Urinary bladder (tissue), 4 donors: ENCODE measurements at places on chromosomes 5 and 9. TPM values are rescaled to one million over a fixed set of nuclear protein-coding genes. Genes with fewer than 3 reads are reported as not detected.

FOXI1 gene
- total RNA-seq: not detected

AJM1 gene
- 0.69 TPM for total RNA-seq

GRCh38 chr9:135600296-135600817 lies 38.8 kb downstream of the PAEP start:
- no peak for DNase-seq

GRCh38 chr5:93154535-93154934 lies 426.5 kb downstream of the NR2F1-AS1 start:
- no peak for DNase-seq

GRCh38 chr9:131395157-131396098 lies 1.5 kb downstream of the PRRC2B start:
- DNase-seq: no peak

GRCh38 chr5:141359790-141360426 lies at the start of gene PCDHGB2:
Gene PCDHGB2 (plus strand): TSS chr5:141359994. CDS start chr5:141360136, 142 bp downstream.
- no peak for DNase-seq

SNX30 gene
- total RNA-seq: 20.7 TPM

DNA sequence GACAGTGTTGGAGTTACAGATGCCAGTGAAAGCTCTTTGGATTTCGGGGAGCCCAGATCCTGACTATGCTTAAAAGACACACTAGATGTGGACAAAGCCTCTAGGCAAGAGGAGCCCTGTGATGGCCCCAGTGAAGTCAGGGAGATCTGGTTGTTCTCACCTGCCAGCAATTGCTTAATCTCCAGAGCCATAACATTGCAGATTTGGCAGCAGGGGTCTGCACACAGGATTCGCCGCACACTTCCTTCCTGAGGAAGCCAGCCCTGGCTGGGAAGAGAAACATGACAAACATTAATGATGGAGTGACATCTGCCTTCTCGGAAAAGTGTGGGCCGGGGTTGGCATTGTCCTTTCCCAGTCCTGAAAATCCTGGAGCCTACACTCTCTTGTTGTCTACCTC lies 65.2 kb upstream of the PHF24 start:
- DNase-seq: no peak

DNA sequence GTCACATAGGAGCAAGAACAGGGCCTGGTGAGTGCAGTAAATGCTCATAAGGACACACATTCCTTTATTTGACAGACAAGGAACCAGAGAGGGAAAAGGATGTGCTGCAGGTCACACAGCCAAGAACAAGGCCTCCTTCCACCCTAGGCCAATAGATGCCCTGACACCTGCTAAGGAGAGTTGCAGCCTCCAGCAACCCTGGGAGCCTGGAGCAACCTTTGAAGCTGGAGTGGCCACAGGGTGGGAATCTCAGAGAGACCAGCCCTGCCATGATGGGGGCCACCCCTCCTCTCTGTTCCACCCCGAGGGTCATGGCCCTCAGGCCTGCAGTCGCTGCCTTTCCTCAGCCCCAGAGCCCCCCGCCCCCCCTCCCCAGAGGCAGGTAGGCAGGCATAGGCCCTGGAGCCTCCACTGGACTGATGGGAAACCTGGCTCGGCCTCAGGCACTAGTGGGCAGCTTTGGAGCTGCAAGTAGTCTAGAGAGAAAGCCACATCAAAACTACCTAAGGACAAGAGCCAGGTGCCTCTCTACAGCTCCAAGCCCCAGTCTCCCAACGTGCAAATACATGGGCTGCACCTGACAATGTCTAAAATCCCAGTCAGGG lies 116.1 kb upstream of the SPOCK1 start:
- DNase-seq: no peak

GRAMD2B gene
- total RNA-seq: 39.4 TPM

- DNase-seq: no peak
These were observed 143.8 kb upstream of the PIK3R1 start for GRCh38 chr5:68071736-68072135.

- DNase-seq: no peak
These were observed 539.2 kb downstream of the ACTL7B start for GRCh38 chr9:108316630-108317029.

DNA sequence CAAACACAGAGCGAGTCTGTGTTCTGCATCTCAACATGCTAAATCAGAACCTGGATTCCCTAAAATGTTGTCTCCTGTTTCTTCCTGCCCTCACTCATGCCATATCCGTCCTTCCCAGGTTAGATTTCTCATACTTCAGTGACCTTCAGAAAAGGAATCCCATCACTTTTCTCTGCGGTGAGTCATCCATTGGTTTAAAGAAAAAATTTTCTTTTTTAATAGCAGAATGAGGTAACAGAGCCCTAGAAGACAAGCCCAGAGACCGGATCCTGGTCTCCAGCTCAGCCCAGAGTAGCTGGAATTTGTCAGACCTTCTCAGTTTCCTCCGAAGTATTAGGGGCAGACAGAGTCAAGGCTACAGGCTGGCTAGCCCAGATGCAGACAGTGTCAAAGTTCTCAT lies 143.2 kb upstream of the DMRT1 start:
- no peak for DNase-seq

DNA sequence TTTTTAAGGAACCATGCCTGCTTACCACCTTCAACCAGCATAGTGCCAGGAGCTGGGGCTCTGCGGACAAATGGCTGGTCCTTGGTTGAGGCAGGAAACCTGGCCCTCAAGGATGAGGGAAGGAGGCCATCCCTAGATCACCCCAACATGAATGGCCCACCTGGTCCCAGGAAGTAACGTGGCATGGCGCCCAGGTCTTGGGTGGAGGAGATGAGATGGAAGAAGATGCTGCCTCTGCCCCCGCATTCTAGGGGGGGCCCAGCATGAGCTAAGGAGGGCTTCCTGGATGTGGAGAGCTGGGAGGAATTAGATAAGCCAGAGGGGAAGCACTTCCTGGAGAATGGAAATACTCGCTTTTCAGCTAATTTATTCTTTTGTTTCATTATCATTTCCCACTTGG lies 95.0 kb downstream of the DAB2IP start:
- DNase-seq: no peak

DNA sequence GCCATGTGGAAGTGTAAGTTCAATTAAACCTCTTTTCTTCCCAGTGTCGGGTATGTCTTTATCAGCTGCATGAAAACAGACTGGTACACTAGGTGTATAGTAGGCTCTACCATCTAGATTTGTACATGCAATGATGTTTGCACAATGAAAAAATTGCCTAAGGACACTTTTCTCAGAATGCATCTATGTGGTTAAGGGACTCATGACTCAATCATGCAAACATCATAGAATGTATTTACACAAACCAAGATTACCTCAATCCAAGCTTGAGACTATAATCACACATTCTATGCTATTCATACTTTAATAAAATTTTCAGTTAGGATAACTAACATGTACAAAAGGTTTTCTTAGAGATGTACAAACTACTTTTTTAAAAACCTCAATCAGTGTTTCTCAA lies 1164.5 kb downstream of the CDH12 start:
- DNase-seq: no peak

STPG3 gene
- total RNA-seq: not detected

URM1 gene
- total RNA-seq: 21.1 TPM

GRCh38 chr9:126499911-126500599 lies 113.7 kb upstream of the LMX1B start:
- DNase-seq: no peak

DNA sequence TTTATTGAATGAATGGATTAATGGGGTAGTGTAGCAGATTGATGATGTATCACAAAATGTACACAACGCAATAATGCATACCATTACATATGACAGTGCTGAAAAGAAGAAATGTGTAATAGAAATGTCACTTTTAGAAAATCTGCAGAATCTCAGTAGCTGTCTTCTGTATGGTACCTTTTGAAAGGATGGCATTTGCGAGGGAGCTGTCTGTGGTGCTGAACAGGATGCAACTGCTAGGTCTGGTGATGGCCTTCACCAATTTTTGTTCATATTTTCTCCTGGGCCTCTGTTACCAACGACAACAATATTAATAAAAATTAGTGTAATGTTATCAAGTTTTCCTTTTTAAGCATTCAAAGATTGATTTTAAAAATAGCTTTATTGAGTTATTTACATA lies 36.2 kb upstream of the OTULIN start:
- no peak for DNase-seq

ZNF462 gene
- 40.2 TPM for total RNA-seq

PCA3 gene
- total RNA-seq: 0.26 TPM

DNA sequence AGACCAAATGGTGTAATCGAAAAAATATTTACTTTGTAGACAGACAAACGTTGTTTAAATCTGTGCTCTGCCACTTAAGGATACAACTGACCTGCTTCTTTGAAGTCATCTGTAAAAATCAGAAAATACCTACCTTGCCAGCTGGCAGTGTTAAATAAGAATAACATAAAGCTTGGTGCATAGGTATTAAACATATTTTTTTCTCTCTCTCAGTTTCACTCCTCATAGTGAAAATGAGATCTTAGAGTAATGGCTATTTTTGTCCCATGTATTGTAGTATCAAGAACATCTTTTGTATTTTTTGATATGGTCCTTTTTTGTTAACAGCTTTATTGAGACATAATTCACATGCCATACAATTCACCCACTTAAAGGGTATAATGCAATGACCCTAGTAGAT lies 17.9 kb upstream of the RANBP17 start:
- DNase-seq: no peak

GRCh38 chr5:133113331-133114061 lies 61.7 kb downstream of the HSPA4 start:
- no peak for DNase-seq

DNA sequence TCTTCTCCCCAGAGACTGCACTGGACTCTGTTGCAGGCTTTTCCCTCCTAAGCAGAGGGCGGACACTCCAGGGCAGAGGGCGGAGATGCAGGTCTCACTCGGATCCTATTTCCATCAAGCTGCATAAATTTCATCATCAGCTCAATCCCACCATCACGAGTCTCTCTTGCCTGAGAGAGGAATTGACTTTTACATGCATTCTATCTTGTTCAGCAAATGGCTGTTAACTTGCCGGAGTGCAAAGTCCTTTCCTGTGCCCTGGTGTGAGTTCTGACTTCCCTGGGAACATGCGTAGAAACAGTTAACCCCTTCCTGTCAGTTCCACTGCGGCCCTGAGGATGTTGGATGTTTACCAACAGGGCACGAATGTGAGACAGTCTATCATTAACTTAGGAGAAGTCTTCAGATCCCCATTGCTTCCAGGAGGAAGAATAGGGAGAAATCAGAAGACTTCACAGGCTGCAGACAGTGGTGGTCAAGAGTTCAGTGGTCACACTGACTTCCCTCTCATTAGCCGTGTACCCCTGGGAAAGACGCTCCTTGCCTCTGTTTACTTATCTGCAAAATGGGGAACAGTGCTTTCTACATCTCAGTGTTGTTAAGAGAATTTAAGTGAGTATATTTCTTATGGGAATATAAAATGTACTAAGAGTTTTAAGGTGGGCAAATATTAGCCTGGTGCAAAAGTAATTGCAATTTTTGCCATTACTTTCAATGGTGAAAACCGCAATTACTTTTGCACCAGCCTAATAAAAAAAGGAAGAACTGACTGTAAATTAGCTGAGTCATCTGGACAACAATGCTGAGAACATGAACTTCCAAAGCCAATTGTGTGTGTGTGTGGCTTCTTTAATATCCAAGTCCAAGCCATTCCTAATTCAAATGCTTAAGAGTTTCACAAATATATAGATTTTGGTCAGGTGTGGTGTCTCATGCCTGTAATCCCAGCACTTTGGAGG lies 248.0 kb downstream of the DRD1 start:
- DNase-seq: no peak

ATP10B gene
- total RNA-seq: 3.4 TPM

DNA sequence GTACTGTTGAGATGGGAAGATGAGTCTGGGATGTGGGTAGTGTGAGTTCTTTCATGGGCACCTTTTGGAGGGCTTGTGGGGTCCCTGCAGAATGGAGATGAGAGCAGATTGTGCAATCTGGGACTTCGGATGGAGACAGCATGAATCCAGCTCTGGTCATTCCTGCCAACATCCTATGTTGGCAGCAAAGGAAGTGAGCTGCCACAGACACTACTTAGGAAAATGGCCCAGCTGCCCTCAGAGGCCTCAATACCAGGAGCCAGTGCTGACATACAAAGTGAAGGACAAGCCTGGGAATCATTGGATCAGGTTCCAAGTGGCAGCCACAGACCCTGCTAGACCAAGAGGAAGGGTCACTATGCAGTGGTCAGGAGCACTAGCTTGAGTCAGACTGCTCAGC lies 402.8 kb downstream of the CDK5RAP2 start:
- no peak for DNase-seq

DNA sequence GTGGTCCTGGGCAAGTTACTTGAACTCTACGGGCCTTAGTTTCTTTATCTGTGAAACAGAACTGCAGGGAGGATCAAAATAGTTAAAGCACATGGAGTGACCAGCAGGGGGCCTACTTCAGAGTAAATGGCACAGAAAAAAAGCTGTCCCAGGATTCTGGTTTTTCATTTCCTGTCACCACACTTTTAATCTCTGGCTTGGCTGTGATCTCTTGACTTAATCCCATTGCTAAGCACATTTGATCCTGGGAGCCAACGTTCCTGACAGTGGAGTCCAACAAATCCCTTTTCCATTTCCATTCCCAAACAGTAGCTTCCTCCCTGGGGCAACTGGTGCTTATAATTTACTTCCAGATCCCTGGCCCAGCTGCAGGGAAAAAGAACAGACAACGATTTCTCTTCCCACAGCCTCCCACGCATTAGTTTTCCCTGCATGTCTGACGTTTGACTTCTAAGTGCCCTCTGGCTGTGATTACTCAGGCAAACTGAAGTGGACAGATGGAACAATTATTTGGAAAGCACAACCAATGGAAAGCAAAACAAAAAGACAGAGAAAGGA lies 136.5 kb upstream of the STK32A start:
- DNase-seq: peak; percentile 32

GRCh38 chr5:18380729-18381362 lies 746.6 kb downstream of the TAF11L14 start:
- DNase-seq: no peak

DNA sequence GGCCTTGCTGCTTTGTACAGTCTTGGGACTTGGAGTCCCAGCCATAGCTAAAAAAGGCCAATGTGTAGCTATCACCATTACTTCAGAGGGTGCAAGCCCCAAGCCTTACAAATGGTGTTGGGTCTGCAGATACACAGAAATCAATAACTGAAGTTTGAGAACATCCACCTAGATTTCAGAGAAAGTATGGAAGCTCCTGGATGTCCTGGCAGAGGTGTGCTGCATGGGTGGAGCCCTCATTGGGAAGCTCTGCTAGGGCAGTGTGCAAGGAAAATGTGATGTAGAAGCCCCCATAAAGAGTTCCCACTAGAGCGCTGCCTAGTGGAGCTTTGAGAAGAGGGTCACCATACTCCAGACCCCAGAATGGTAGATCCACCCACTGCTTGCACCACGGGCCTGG lies 626.7 kb upstream of the COX7C start:
- DNase-seq: no peak

PIP5K1B gene
- 6.4 TPM for total RNA-seq

GRCh38 chr9:35406183-35406959 lies 83.5 kb upstream of the RUSC2 start:
- DNase-seq: peak; percentile 14

DNA sequence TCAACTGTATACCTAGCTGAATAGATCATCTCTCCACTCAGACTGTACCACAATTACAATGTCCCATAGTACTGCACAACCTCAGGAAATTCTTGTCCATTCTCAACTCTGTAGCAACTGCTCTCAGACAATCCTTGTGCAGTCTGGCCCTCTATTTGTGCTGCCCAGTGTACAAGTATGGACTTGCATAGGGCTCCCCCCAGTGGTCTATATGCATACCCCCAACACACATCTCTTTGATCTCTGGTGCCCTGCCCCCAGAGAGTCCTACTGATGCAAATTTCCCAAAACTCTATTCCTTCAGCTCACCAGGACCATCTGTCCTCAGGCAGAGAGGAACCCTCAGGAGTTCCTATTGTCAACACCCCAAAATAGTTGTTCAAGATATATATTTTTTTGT lies 205.3 kb downstream of the SLCO4C1 start:
- no peak for DNase-seq

GNA14 gene
- total RNA-seq: 17.6 TPM
